RWPE2 (cell line): ENCODE measurements at places on chromosomes 3 and 15.

DNA sequence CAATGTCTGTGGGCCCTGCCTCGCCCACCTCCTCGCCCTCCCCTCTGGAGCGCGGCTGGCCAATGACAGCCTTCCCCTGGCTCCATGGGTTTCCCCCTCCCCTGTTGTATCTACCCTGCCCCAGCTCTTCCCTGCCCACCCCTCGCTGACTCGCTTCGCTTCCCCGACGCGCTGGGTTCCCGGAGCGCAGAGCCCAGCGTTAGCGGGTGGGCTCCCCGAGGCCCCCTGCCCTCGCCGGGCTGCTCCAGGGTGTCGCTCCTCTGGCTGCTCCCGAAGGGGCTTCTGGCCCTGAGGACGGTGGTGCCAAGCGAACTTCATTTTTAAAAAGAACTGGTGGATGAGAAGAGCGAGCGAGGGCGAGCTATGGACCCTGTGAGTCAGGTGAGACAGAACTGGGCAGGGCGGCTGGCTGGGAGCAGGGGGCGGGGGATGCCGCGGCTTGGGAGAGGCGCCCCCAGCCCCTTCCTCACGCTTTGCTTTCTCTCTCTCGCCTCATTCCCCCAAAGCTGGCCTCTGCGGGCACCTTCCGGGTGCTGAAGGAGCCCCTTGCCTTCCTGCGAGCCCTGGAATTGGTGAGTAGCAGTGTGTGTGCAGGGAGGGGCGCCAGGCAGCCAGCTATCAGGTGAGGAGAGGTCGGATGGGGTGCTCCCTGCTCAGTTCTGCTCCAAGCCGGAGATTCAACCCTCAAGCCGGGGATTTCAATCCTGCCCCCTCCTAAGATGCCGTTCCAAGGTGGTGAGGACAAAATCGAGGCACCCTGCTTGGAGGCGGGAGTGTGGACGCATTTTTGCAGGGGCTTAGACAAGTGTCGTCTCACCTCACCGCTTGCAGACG is at the start of gene SYNPR:
TSS of gene SYNPR (plus strand) at position 138 of the 834 bp plus-strand sequence.
- no peak for DNase-seq

GRCh38 chr3:34073111-34073510 is 274.7 kb downstream of the PDCD6IP start:
- no peak for DNase-seq

DNA sequence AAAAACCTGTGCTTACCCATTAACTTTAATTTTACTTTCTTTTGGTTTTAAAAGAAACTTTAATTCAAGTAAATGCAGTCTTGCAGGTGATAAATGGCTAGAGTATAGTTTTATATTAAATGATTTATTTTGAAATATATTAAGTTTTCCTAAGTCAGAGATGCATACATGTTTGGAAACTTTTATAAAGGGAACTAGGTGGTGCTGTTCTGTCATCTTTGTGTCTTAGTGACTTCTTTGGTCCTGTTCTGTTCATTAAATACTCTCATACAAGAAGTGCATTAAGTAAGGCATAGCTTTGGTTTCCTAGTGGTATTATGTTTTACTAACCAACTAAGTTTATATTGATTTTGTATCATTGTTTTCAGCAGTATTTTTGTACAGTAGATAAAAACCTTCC is 15.6 kb downstream of the CADM2 start:
- no peak for DNase-seq

DNA sequence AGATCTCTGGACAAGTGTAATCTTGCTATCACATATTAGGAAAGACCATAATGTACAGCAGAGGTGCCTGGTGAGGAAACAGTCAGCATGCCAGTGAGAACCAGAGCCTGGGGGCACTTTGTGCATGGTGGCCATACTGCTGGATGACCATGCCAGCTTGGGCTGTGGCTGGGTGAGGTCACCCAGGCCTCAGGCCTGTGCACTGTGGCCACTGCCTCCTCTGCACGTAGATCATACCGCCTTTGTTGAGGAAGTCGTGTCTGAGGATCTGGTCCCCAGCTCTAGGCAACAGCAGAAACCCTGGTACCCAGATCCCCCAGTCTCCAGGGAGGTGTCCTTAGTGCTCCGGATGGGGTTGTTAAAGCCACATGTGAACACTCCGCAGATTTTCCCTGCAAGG is 38.9 kb downstream of the ZNF710 start:
- DNase-seq, result peak; percentile 55

DNA sequence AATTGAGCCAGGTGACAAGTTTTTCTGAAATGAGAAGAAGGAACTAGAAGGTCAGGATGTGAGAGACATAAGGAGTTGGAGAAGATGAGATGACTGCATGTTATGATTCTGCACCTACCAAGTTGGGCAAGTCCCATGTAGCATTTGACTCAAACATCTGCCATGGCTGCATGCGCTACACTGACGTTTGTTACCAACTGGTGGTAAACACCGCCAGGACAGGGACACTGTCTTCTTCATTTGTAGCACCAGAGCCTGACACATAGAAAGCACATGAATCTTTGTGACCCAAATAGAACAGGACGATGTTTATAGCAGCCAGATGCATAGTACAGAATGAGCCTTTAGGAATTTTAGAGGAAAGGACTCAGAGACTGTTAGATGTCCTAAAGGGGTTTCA is 236.7 kb downstream of the MYRIP start:
- DNase-seq, result no peak

- peak; percentile 43 for DNase-seq
Observed at GRCh38 chr15:76987896-76988860, 6.7 kb upstream of the PSTPIP1 start.

GRCh38 chr15:77019521-77020331 is 24.8 kb downstream of the PSTPIP1 start:
- DNase-seq, result no peak

- no peak for DNase-seq
Observed at GRCh38 chr3:132964266-132964665, 73.9 kb upstream of the TMEM108 start.

DNA sequence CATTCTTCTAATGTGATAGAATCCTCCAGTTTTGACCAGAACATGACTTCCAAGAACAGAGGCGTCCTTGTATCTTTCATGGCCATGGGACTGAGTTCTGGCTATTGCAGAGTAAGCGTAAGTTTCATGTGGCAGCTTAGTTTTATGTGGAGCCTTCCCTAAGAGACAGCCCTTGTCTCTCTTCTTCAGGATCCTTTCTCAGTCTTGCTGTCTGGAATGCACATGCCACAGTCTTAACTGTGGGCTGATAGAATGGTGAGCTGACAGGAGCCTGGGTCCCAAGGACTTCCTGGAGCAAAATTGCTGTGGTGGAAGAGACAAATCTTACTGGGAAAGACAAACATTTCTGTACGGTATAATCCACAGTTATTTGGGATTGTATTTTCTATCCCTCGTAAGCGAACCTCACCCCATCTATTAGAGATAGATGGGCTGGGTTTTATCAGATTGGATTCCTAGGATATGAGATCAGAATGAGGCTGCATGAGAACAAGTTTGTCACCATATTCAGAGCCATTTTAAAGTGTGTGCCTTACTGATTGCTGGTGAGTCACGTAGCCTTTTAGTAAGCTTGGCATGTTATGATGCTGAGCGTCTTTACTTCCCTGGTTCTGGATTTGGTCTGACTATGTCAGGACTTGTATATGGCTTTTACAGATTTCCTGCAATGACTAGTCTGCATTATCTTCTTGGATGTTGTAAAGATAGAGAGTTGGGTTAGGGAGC is 32.8 kb downstream of the CDIN1 start:
- DNase-seq, result no peak

- no peak for DNase-seq
Observed at GRCh38 chr3:107978131-107979055, 112.4 kb downstream of the CD47 start.

DNA sequence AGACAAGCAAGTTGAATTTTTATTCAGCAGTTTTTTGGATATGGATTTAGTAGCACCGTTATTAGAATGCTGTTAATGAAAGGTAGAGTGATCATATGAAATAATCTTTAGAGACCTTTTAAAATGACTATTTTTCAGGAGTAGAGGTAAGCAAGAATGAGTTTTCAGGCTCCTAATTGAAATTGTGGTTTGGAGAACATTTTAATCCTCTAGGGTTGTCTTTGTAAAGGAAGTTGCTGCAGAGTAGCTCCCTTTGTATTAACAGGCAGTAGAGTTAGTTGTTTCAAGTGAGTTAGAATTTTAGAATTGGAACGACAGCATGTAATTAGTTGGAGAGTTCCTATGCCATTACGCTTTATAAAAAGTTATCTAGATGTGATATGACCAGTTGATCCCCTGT is 27.2 kb upstream of the EDEM1 start:
- DNase-seq, result no peak

GRCh38 chr3:104519068-104519467 is 847.6 kb upstream of the ALCAM start:
- no peak for DNase-seq

GRCh38 chr3:104578558-104578957 is 788.2 kb upstream of the ALCAM start:
- DNase-seq, result no peak

- DNase-seq, result no peak
Observed at GRCh38 chr3:188756241-188756640, 415.5 kb upstream of the TPRG1 start.

DNA sequence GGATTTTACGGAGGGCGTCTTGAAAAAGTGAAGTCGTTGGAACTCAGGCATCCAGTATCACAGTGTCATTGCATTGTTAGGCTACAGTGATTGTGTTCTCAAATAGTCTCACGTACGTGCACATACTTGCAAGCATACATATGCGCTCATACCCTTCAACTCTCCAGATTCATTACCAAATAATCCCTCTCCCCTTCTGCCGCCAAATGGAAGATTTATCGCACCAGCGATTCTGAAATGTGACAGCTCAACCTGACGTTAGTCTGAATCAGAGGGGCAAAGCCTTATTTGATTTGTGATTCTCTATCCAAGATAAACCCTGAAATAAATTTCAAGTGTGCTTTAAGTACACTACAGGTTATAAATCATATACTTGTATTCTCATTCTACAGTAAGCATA is 119.4 kb downstream of the GADL1 start:
- no peak for DNase-seq

DNA sequence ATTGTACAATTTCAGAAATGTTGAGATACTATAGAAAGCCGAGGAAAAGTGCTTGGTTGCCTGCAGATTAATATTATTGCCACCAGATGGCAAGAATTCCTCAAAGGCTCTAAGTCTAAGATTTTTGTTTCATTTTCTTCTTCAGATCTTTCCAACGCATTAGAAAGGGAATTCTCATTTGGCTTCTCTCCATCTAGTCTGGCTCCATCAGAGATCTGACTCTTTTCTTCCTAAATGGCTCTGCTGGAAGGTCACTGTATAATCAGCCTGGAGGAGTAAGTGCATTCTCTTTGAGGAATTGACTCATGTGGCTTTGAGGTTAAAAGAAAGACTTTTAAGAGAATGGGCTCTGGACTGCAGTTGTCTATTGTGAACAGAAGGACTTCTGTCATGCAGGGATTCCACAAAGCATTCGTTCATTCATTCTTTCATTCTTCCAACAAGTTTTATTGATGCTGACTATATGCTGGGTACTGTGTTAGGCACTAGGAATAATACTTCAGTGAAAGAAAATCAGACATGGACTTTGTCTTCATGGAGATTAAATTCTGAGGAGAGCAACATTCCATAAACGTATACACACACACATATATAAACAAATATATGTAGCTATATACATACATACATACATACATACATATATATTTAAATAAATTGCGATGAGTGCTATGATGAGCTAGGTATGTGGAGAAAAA is 55.3 kb downstream of the SLC28A2 start:
- DNase-seq, result no peak
